ENCODE measurements at places on chromosomes 4 and X.

- DNase-seq: no peak
Observed at GRCh38 chr4:179698321-179698720, 2256.1 kb upstream of the AGA start.

DNA sequence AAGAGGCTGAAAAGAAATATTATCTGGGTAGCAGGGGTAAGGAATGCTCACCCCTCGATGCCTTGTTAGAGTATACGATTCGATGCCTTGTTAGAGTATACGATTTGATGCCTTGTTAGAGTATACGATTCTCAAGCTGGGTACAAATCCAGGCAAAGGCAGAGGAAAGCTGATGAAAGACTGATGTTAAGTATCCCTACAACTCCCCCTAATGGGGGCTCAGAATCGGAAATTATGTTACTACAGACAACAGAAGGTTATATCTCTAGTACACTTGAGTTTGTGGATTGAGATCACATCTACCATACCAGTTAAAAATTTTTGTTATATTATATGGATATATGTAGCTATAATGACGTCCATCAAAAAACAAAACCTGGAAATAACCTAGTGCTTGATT, 4.8 kb downstream of the LRRC66 start:
- DNase-seq: no peak

DNA sequence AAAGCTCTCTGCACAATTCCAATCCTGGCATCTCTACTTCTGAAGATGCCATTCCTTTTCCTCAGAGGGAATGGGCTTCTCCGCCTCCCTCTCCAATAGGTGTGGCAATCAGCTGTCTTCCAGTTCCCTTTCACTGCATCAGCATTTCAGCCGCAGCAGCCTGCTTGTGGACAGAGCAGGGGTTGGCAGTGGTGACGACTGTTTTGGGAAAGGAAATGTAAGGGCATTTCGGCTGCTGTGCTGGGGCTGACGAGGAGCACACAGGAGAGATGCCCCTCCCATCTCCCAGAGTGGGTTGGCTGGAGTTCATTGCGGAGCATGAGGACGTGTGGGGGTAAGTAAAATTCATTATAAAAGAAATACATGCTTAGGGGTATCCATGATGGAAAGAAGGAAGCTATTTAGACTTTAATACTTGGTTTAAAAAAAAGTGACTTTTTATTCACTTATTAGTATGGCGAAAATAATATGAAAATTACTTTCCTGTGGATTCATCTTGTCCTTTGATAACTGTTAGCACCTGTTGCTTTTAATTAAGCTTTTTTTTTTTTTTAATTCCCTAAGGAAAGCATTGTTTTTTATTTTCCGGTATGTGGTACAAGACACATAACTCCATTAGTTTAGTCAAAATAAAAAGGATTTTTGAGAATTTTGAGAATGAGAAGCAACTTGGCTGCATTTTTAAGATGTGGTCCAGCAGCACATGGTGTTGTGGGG, at the start of gene LIMCH1:
LIMCH1 (plus strand) TSS at position 141 of the 717 bp plus-strand sequence. CDS start 67,839 bp downstream, outside the sequence.
- peak; percentile 19 for DNase-seq

DNA sequence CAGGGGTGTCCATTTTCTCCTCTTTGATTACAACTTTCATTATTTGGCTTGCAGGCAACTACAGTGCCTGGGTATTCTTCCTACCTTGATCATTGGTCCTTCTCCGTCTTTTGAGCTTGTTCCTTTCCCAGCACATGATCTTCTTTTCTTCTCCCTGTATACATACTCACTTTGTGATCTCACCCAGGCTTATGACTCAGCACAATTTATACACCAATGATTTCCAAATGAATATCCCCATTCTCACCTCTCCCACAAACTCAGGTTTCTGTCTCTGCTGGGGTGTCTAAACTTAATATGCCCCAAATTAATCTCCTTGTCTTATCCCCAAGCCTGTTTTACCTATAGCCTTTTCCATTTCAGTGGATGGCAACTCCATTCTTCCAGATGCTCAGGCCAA, 19.5 kb upstream of the C4orf54 start:
- no peak for DNase-seq

DNA sequence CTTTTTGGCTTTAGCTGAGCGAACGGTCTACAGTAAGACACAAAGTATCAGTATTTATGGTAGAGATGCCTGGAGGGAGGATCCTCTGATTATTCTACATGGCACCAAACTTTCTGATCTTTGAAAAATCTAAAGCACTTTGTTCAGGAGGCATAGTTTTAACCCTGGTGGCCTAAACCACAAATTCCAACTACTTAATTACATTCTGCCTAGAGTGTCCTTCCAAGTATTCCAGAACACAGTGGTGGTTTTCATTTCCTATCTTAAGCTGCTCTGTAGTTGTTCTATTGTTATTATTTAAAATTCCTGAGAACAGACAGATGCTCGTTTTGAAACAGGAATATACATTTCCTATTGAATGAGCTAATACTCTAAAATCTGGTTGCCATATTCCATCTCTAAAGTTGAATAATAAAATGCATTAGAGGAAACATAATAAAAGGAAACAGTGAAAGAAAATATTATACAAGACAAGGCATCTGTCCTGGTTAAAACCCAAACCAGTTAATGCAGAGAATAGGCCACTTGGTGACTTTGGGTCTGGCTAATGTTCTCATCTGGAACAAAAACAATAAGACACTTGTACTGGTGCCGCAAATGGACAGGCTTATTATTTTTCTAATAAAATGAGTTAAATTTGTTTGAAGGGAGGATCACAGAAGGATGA, 657.4 kb downstream of the SPRY1 start:
- no peak for DNase-seq

GRCh38 chr4:149055624-149056023, 613.4 kb upstream of the NR3C2 start:
- no peak for DNase-seq

DNA sequence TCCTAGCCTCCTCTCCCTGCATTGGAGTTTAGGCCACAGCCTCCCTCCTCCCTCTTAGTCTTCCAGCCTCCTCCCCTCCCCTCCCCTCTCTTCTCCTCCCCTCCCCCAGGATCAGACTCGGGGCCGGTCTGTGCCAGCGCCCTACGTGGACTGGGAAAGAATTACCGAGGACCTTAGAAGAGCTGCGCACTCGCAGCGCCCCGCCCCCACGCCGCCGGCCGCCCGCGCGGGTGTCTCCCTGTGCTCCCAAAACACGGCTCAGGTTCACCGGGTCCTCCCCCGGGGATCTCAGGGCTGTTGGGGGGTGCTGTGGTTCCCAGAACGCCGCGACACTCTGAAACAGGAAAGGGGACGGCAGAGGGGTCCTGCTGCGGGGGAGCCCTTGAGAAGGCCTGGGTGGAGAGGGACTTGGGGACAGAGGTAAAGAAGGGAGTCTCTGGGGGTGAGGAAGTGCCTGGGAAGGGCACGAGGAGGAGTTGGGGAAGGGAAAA, 122.3 kb upstream of the TBL1X start:
- DNase-seq: no peak

GRCh38 chr4:12389604-12390003, 960.9 kb upstream of the HS3ST1 start:
- DNase-seq: no peak

DNA sequence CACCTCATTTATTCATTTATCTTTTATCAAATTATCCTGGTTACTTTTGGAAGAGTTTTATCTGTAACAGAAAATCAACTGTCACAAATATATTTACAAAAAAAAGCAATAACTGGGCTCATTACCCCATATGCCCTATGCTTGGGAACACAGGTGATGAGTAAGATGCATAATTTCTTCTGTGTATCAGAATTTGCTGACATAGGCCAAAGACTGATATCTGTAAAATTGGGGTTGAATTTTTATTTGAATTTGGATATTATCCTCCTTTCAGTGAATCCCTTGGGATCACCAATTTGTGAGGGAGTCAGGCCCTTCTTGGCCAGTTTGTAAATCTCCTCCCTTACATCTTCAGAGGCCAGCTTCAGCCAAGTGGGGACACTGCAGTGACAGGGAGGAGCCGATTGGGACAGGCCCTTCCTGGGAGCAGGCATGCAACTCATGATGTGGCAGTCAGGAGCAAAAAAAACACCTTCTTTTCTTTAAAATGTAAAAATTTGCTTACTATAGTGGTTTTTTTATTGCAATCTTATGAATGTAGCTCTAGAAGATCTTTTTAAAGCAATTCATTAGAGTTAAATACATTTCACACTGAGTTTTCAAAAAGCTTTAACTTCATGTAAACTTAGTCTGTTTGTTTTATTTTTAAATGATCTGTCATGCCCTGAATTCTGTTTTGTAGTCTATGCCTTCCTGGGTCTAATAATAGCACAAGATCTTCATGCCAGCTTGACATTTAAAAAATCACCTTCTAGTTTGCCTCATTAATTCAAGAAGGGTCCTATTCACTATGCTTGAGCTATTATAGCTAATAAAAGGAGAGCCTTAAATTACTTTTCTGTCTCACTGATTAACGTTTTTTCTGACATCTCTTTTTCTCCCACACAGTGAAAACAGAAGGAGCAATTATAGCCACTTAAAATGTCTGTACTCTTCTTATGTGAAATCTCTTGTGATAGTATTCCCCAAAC, 136.6 kb upstream of the SPRY1 start:
- no peak for DNase-seq

GRCh38 chr4:24639714-24640113, 55.4 kb upstream of the DHX15 start:
- DNase-seq: no peak

- no peak for DNase-seq
Observed at GRCh38 chr4:173146456-173146855, 22.2 kb upstream of the GALNT7 start.

Measured in GM04503 (cell line).